Activated T-helper 1 cell treated with Interleukin-2 at 50 U/mL for 16 hours (primary cell): ENCODE measurements at places on chromosomes 1 and 21.

- DNase-seq: no peak
Observed at GRCh38 chr1:6361124-6361775, 32.3 kb downstream of the ACOT7 start.

DNA sequence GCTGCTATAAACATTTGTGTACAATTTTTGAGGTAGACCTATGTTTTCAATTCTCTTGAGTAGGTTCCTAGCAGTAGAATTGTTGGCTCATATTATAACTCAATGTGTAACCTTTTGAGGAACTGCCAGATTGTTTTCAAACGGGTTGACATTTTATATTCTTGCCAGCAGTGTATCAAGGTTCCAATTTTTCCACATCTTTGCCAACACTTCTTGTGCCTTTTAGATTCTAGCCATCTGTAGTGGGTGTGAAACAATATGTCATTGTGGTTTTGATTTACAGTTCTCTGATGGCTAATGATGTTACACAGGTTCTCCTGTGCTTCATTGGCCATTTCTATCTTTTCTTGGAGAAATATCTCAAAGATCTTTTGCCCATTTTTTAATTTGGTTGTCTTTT lies 36.4 kb downstream of the MAP3K7CL start:
- no peak for DNase-seq

DNA sequence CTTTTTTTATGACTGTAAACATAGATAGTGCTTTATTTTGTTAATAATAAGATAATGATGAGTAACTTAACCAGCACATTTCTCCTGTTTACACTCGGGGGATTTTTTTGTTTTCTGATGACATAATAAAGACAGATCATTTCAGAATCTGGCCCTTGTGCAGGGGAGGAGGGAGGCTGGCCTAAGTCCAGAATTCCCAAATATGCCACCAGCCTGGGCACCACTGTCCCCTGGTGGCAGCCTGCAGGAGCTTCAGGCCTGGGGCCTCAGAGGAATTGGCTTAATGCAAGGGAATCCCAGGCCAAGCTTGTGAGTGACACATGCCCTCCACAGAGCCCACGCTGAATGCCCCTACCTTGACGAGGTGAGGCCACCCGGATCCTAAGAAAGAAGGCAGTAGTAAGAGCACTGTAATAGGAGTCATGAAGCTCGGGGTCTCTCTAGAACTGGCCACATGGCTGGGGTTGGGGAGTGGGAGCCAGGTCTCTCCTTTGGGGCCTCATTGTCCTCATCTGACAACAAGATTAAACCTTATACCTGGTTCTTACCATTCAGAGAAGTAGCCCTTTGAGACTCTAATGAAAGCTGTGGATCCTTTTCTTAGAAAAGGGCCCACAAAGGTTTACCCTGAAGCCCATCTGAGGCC lies 24.1 kb downstream of the ETNK2 start:
- no peak for DNase-seq

- DNase-seq: no peak
Observed at GRCh38 chr21:45551316-45551715, 9.1 kb upstream of the SLC19A1 start.

- DNase-seq: no peak
Observed at GRCh38 chr21:33059380-33059841, 10.5 kb upstream of the OLIG1 start.

DNA sequence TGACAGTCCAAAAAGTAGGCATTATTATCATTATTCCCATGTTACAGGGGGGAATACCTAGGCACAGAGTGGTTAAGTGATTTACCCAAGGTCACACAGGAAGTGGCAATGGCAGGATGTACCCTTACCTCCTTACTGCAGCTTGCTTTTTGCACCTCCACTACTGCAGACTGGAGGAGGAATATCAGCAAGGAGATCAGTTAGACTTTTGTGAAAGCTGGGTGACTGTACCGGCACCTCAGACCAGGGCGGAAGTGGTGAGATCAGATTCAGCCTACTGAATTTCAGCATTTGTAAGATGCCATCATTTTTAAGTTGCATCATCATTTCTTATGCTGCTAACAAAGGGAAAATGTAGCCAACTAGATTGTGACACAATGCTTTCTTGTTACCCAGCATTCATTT lies 4.5 kb downstream of the ADARB1 start:
- DNase-seq: peak; percentile 62

- no peak for DNase-seq
Observed at GRCh38 chr1:94949681-94950661, 23.1 kb upstream of the CNN3 start.

DNA sequence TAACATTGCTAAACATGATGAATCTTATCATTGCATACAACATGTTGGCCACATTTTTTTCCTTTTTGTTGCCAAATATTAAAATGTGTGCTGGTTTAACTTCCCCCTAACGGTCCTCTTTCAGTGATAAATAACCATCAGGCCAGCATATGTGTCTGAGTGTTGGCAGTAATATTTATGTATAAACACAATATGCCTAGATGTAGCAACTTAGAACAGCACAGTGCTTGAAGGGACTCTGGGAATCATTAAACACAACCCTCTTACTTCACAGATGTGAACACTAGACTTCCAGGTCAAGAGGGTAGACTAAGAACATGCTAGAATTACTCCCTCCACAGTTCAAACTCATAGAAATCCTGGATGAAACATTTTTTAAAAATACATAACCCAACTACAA lies 581.8 kb downstream of the PLPP3 start:
- DNase-seq: no peak

DNA sequence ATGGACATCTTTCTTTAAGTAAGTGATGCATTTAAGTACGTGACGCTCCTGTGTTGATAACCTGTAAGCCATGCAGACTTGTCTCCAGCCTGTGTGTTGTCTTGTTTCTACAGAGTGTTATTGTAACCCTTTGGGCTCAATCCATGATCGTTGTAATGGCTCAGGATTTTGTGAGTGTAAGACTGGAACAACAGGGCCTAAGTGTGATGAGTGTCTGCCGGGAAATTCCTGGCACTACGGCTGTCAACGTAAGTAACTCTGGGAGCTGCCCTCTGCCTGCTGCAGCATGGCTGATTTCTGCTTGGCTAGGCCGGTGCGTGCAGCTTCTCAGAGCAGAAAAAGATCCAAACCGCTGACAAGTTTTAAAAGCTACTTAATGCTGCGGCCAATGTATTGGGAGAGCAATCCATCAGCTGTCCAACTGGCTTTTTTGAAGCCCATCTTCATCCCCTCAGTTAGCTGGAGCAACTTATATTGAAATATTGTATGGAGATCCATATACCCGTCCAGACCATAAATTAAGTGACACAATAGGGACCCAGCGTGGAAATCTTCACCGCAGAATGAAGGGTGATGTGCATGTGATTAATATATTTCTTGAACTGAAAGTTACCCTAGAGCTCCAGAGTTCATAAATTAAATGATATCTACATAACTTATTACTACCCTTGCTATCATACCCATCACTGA lies 295.9 kb downstream of the NTNG1 start:
- no peak for DNase-seq

- no peak for DNase-seq
Observed at GRCh38 chr1:211885747-211886522, 55.4 kb upstream of the LPGAT1 start.

DNA sequence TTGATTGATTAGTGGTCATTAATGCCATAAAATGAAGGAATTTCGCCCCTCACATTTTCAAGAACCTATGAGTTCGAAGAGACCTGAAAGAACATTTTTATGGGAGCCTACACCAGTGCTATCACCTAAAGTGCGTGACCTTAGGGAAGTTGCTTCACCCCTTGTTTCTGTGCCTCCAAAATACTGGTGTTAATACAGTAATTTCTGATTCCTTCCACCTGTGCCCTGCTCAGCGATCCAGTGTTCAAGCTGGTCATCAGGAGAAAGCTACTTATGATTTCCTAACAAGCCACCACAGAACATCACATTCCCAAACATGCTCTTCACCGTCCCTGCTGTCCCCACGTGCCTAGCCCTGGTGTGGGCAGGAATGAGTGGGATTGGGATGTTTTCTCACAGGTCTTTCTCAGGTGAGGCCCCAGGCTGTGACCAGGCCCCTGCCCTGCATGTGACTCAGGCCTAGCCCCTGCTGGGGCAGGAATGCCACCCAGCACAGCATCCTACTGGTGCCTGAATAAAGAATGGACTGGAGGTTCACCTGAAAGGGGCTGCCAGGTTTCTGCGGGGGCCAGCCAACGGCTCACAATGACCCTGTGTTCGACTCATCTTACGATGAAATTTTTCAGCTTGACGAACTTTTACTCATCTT lies 60.3 kb downstream of the CD247 start:
- DNase-seq: no peak

- DNase-seq: no peak
Observed at GRCh38 chr21:41726970-41727783, 39.7 kb downstream of the RIPK4 start.

DNA sequence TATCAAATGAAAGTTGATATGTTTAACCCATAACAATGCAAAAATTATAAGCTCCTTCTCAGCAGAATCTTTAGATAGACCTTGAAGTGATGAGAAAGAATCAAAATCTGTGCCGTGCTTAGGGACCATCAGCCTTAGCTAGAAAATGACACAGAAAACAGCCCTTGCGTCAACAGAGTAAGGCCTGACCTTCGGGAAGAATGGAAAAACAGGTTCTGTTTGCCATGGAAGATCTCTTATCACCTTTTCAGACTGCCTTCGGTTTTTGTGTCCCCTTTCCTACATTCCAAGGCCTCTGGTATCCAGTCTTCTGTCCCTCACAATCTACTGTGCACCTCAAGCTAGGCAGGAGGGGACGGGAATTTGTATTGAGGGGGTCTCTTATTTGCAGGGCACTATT lies 37.6 kb upstream of the DPT start:
- DNase-seq: no peak

DNA sequence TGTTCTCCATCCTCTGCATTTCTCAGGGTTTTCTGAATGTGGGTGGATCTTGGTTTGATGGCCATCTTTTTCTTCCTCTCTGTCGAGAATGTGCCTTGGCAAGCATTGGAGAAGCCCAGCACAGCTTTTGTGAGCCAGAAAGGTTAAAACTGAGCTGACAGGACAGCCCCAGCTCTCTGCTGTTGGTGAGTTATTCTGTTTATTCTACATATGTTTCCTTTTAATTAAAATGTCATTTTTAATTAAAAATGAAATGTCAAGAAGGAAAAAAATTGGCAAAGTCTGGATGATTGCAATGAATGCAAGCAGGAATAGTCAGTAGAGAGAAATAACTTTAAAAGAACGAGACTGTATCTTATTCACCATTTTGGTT lies 325.8 kb downstream of the PTBP2 start:
- no peak for DNase-seq

DNA sequence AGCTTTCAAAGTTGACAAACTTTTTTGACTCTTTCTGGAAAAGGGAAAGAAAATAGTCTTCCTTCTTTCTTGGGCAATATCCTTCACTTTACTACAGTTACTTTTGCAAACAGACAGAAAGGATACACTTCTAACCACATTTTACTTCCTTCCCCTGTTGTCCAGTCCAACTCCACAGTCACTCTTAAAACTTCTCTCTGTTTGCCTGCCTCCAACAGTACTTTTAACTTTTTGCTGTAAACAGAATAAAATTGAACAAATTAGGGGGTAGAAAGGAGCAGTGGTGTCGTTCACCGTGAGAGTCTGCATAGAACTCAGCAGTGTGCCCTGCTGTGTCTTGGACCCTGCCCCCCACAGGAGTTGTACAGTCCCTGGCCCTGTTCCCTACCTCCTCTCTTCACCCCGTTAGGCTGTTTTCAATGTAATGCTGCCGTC lies 160.8 kb upstream of the SGIP1 start:
- no peak for DNase-seq

DNA sequence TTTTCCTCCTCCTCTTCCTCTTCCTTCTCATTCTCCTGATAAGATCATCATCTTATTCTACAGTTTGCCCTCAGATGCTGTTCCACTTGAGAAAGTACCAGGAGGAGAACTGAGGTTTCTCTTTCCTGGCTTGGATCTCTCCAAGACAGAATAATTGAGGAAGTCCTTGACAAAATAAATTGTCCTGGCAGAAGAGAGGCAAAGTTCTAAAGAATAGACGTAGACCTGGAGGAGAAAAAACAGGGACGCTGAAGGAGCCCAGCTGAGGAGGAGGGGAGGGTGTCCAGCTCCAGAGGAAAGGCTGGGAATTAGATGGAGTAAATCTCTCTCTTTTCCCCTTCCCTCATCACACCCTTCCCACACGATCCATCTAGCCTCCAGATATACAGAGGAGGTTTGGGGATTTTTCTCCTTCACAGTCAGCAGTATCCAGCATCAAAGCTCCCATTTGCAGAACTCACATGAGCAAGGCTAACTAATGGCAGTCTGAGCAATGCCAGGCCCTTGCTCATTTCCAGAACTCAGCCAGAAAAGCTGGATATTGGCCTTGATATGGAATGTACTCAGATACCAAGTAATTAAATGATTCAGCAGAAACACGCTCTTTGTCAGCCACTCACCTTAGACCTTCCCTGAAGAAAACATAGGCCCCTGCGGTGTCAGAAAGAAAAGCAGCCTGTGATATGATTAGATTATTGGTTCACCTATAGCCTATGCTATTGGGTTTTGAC lies 5.1 kb upstream of the GNG12 start:
- DNase-seq: no peak

DNA sequence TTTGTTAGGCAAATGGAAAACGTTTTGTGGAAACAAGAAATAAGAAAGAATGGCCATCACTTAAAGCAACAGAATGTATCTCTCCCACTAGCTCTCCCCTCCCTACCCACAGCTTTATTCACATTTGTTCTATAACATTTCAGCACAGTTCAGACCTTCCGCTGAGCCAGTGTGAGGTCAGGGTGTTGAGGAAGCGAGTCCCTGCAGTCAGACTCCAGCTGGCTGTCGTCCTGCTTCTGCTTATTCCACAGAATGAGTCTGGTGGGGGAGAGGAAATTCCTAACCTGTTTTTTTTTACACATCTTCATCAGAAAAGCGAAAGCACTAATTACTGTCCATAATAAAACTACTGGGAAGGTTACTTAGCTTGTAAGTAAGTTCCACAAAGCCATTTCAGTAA lies 39.0 kb downstream of the MRPL39 start:
- DNase-seq: no peak

DNA sequence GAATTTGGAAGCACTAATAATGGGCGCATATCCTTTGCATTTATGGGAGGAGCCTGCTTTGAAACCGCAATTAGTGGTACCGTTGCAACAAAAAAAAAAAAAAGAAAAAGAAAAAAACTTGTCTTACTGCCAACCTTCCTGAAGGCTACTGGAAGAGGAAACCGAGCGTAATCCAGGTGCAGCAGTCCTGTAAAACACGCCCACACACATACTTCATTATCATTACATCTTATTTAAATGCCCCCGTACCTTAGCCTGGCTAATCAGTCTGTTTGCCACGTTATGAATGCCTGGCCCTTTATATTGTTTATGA lies 686 bp upstream of the ZNF281 start:
- no peak for DNase-seq

DNA sequence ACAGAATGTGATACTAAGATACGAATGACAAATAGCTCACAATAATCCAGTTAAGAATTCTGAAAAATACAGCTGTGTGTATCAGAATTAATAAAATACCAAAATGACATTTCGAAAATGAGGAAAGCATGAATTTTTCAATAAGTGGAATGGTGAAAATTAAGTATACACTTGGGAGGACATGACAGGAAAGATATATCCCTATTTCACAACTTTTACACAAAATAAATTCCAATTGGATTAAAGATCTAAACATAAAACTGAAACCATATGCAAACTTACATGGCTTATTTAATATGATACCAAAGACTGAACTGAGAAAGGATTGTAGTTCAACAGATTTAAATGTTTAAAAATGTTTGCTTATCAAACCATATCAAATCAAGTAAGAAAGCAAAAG lies 510.4 kb upstream of the ADAMTS5 start:
- DNase-seq: no peak

GRCh38 chr1:222031318-222031717 lies 289.4 kb upstream of the DUSP10 start:
- no peak for DNase-seq

- DNase-seq: no peak
Observed at GRCh38 chr1:7783178-7783711, 846 bp upstream of the PER3 start.
